Neural progenitor cell (in vitro differentiated cells): ENCODE measurements at places on chromosomes 12 and 14. TPM values are rescaled to one million over a fixed set of nuclear protein-coding genes. Genes with fewer than 3 reads are reported as not detected.

Gene AKAP5
- 2.4 and 3.2 TPM in 2 replicates for total RNA-seq

Gene RNASE1
- 5.7 TPM in 1 of 2 replicates, not detected in the other for total RNA-seq

GRCh38 chr12:115620816-115621215, 656.7 kb downstream of the MED13L start:
- DNase-seq = no peak

DNA sequence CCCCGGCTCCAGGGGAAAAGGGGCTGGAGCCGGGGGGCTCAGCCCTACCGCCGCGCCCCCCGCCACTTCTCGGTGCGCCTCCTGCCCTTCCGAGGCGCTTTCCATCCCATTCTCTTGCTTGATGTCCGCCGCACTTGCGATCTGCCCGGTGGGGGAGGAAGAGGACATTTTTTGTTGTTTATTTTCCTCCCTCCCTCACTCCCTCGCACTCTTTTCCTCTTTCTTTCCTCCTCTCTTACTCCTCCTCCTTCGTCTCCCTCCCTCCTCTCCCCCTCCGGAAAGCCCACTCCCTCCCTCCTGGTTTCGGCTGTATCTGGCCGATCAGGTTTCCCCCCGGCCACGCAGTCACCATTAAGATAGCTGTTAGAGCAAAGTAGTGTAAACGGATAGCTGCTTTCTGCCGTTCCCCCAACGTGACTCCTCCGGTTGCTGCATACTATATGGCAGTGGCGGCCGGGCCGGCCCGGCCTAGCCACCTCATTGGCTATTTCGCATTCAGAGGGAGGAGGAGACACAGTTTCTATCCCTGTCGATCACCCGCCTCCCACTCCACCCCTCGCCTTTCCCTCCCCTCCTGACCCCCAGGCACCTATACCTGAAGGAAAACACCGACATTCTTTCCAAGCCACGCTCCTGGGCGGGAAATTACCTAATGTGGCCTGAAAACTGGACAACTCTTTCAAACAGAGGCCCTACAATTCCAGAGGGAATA, at the start of gene SIX4:
SIX4 (minus strand) TSS at position 445 of the 712 bp plus-strand sequence; CDS start at position 168, 277 bp downstream.
- peak; percentile 92 for DNase-seq

- DNase-seq = no peak
Measured at GRCh38 chr14:68139431-68140075, 320.0 kb downstream of the RAD51B start.

Gene NGB
- not detected in 2 replicates for total RNA-seq

GRCh38 chr12:89983622-89984021, 275.0 kb upstream of the ATP2B1 start:
- DNase-seq = no peak

GRCh38 chr12:109610523-109610922, 36.9 kb downstream of the MVK start:
- no peak for DNase-seq

Gene EFS
- 21.7 and 74.3 TPM in 2 replicates for total RNA-seq

- DNase-seq = no peak
Measured at GRCh38 chr14:70289138-70289537, 70.3 kb downstream of the COX16 start.

- peak; percentile 86 for DNase-seq
Measured at GRCh38 chr14:101707068-101707842, 54.3 kb upstream of the PPP2R5C start.

GRCh38 chr12:93723568-93723930, 46.4 kb downstream of the CRADD start:
- DNase-seq = no peak

Gene PFDN5
- 425 and 443 TPM in 2 replicates for total RNA-seq

GRCh38 chr14:105476831-105477659, 2.4 kb downstream of the CRIP2 start:
- no peak for DNase-seq
